ENCODE measurements at places on chromosomes 12 and 14.

- no peak for DNase-seq
Observed at GRCh38 chr12:22396253-22396652, 61.7 kb upstream of the ST8SIA1 start.

DNA sequence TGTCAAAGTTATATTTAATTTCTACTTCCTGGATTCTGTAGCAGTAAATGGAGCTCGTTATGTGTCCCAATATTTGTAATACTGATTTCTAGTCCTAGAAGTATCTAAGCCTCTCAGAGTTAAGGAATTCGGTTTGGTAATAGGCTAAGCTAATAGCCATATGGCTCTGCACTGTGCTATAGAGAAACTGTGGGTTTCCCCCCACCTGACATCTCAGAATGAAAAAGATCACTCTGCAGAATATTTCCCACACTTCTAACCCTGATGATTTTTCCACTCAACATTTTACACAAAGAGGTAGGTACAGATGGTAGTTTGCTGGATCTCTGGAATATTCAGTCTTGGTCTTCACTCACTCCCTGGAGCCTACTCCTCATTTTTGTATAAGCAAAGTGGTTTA is 71.2 kb downstream of the BORCS5 start:
- no peak for DNase-seq

DNA sequence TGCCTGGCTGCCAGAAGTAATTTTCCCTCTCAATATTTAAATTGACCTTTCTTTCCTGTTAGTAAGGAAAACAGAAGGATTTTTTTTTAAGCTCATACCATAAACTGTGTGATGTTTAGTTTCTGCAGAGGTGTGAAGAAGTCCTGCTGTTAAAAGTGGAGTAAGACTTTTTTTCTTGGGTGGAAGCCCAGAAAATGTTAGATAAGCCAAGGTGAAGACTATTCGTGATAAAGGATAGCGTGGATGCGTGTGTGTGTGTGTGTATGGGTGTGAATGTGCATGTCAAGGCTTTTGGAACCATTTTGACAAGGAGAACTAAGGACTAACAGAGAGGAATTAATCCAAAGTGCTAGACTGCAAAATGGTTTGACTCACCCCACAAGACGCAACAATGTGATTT is 152.9 kb upstream of the SEL1L start:
- no peak for DNase-seq

GRCh38 chr14:38250331-38250730 is 5.6 kb downstream of the CLEC14A start:
- DNase-seq = no peak

GRCh38 chr12:24411948-24412347 is 462.5 kb upstream of the SOX5 start:
- DNase-seq = no peak

DNA sequence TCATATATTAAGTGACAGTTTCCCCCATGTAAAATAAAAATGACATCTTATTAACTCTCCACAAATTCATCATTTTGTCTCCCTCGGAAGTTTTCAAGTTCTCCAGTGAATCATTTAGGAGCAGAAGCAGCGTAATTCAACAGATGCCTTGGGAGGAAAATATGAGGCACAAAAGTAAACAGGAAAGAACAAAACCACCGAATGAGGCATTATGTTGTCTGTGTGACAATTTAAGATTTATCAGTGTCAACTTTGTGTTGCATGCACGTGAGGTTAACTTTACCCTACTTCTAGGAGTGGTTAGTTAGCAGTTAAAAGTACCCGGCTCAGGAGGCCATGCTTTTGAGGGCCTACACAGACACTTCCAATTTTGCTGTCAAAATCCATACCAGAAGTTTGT is 258.6 kb downstream of the IPO8 start:
- DNase-seq = no peak

GRCh38 chr12:100963381-100963780 is 168.8 kb downstream of the ANO4 start:
- DNase-seq = no peak

DNA sequence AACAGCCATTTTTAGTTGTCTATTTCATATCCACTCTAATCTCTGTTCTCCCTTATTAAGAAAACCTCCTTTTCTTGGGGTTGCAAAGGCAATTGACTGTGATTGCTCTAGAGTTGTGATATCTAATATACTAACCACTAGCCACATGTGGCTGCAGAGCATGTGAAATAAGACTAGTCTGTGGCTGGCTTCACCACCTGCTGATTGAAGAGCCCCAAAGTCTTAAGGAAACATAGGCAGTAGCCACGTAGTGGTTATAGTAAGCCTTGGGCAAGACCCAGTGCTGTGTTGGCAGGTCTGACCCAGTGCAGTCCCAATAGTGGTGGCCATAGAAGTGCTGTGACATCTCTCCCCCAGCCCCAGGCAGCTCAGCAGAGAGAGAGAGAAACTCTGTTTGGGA is 28.4 kb upstream of the ATP2B1 start:
- no peak for DNase-seq

GRCh38 chr14:68470361-68470760 is 322.5 kb downstream of the ZFP36L1 start:
- DNase-seq = no peak

Data from GM18507 (cell line).